CD4-positive, alpha-beta T cell treated with Interleukin-6 at 100 ng/mL for 8 hours (primary cell): ENCODE measurements at places on chromosomes 5 and 9.
A peak's percentile ranks its signal among the peaks of the same experiment; 100 is the strongest.

- no peak for DNase-seq
These were observed 32.3 kb upstream of the ORM1 start for GRCh38 chr9:114290561-114290986.

GRCh38 chr9:16656432-16657169 is 213.9 kb downstream of the BNC2 start:
- DNase-seq, result no peak

- no peak for DNase-seq
These were observed 4.9 kb upstream of the ROR2 start for GRCh38 chr9:91954841-91955471.

DNA sequence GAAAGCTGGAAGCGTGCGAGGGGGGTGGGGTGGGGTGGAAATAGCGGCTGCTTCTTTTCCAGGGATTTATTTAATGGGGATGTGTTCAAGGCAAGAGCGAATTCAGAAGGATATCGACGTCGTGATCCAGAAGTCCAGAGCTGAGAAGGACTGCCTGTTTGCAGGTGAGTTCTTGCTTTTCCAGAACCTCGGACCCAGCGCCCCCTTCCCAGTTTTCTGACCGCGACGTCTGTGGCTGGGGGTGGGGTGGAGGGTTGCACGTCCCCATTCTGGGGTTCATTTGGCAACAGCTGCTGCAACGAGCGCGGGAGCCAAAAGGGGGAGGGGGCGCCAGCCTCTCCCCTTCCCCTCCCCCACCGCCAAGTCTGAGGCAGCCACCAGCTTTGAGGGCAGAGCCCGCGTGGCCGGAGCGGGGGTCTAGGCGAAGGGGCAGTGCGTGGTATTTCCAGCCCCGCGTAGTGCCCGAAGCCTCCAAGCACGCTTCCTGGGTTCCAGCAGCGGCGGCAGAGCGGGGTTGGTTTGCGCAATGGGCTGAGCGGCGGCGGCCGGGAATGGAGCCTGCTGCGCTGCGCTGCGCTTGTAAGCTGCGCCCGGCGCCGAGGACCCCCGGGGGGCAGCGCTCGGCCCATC is 701 bp downstream of the PARP8 start:
- peak; percentile 26 for DNase-seq

DNA sequence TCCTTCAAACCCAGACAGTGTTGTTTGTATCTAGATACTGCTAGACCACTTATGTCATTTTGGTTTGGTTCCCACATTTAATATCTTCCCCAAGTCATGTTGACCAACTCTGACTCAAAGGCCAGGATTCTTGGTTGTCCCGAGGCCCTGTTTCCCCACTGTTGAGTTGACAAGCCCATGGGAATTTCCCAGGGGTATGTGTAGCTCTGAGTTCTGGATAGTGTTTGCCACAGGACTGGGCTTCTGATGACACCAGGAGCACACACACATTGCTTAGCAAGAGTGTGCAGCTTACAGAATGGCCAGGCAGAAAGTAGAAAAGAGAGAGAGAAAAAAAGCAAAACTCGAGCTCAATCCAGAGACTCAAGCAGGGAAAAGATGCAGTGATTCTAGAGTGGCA is 214.4 kb downstream of the NXNL2 start:
- DNase-seq, result no peak

DNA sequence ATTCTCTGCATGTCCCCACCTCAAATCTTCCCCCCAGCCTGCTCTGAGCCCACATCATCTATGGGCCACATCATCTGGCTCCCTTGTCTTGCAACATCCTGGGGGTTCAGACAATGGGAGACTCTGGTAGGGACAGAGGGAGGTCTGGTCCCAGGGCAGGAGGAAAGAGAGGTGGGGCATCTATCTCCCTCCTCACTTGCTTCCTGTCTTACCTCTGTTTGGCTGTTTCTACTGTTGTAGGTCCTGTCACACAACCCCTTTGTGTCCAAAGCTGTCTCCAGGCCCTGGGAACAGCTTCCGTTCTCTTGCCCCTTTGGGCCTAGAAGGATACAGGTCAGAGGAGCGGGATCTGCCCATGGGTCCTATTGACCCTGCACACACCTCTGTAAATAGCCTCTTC is 227.2 kb downstream of the NSG2 start:
- DNase-seq, result no peak

DNA sequence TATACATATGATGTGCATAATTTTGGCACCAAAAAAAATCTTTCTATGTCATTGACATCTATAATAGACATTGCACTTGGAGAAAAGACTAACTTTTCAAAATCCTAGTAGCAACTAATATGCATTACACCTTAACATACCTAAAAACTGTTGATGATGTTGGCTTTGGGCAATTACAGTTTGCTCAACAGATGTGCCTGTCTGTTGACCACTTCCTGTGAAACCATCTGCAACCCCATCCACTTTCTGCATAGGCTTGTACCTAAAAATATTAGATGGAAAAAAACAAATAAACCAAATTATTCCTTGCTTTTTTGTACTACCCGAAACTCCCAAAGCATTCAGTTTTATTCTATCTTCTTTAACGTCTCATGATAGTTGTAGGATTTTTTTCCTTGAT is 248.6 kb downstream of the RFX3 start:
- DNase-seq, result no peak

DNA sequence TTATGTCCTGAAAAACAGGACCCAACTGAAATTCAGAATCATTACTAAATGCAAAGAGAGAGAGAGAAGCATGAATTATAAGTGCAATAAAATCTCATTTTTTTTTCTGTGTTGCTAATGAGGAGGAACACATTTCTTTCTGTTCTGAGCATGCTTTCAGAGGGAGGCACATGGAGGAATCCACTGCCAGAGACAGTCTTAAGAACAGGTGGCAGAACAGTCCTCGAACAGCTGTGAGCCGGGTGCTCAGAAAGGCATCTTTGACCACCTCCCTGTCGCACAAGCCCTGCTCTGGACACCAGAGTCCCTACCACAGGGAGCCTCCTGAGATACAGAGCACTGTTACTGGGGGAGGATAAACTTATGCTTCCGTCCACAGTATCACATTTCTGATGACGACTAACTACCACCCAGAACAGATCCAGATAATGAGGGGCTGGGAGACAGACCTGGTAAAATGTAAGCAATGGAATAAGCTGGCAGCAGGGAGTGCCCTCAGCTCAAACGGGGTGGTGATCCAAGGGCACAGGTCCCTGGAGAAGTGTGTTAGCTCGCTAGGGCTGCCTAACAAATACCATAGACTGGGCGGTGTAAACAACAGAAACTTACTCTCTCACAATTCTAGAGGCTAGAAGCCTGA is 134.0 kb downstream of the SLC1A3 start:
- no peak for DNase-seq

GRCh38 chr9:133892193-133892920 is 99.8 kb downstream of the VAV2 start:
- no peak for DNase-seq

DNA sequence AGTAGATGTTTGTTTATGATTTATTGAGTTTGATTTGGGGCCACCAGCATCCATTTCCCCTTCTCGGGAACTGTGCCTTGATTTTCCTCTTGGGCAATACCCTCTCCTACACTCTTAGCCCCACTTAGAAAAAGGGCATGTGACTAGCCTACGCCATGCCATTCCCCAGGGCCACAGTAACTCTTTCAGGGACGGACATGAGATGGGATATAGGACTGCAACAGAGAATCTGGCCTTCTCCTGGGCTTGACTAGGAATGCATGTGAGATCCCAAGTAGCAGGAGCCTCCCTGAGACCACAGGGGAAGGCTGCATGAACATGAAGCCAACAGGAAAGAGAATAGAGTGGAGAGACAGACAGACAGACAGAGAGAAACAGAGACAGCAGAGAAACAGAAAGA is 30.7 kb upstream of the SPARC start:
- DNase-seq, result no peak

DNA sequence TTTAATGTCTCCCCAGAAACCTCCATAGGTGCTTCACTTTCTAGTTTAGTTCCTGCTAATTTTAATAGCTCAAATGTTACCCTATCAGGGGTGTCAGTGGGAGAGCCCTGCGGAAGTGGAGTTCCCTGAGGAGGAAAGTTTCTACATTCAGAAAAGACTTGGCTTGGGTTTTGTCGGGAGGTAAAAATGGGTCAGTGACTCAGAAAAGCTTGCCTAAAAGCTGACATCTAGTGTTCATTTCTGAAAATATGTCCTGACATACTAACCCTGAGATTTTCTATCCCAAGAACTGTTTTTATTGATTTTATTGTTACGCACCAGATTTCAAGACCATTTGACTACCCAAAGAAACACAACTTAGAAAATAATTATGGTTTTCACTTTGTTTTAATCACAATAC is 40.9 kb upstream of the GLDC start:
- DNase-seq, result no peak

GRCh38 chr5:4480528-4481349 is 659.4 kb upstream of the ADAMTS16 start:
- no peak for DNase-seq

DNA sequence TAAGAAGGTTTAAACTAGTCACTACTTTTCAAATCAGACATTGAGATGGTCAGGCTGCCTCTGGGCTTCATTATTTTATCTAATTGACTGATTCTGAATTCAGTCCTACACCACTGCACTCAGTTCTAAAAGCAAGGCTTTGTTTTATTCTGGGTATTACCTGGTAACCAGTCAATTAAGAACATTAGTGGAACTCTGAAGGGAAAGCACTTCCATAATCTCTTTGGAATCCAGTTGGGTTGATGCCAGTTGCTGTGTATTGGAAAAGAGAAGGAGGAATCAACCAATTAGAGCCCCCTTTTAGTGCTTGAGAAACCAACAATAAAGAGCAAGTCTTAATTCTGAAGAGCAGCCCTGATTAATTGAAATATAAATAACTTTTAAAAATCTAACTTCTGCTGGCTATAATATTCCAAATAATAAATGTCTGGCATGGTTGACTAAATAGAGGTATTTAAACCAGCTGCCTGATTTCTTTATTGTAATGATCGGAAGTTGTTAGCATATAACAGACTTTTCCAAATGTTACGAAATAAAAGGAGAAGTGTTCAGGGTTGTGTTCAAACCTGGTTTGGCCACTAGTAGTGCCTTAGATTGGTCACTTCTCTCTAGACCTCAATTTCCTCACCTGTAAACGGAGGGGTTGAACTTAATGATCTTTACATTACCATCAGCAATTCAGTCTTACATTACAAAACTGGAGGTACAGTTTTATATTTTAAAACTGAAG is 32.0 kb downstream of the CPEB4 start:
- no peak for DNase-seq

DNA sequence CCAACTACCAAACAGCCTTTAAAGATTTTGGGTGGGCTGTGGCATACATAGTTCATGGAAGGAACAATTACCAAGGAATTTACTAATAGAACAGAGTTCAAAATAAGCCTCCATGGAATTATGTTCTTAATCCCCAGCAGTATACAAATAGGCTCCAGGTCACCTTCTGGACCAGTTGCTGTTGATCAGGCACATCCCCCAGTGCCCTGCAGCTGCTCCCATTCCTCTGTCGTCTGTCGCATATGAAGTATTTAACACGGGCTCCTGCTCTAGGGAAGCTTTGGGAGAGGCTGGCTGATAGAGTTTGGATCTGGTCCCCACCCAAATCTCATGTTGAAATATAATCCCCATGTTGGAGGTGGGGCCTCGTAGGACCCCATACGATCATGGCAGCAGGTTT is 17.8 kb downstream of the SHC3 start:
- DNase-seq, result no peak

DNA sequence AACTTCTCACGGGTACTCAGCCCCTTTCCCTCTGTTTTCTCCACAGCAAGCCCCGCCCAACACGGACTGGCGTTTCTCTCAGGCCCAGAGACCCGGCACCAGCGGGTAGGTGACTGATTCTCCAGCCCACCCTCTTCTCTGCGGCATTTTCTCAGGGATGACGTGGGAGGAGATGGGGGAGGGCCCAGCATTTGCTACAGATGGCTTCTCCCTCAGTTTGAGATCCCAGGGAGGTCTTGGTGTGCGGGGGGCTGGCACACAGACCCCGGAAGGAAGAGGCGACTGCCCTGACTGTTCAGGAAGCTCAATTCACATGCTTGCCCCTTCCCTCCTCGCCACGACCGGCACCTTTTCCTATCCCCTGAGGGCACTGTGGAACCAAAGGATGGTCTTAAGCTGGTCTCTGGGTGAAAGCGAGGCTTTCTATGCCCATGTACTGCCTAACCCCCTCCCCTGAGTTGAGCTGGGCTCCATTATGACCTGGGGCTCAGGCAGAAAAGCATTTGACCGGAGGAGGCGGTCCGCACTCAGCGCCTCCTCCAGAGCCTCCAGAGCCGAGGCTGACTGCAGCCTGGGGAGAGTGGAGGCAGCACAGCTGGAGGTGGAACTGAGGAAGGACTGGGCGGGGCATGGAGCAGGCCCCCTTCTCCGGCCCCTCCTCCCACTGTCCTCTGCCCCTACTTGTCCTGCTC is 6.0 kb downstream of the PCDHGC5 start:
- no peak for DNase-seq

- no peak for DNase-seq
These were observed 466.9 kb downstream of the DMRTA1 start for GRCh38 chr9:22913518-22913917.

GRCh38 chr5:39093352-39093751 is 19.2 kb upstream of the RICTOR start:
- no peak for DNase-seq

GRCh38 chr5:123805300-123805699 is 293.3 kb downstream of the CSNK1G3 start:
- DNase-seq, result no peak

- DNase-seq, result no peak
These were observed 16.4 kb downstream of the IL4 start for GRCh38 chr5:132690156-132690555.
